Cardiac fibroblast (primary cell): ENCODE measurements at places on chromosomes 6 and 20.

- DNase-seq = no peak
Measured at GRCh38 chr20:60424267-60424902, 466.2 kb downstream of the CDH26 start.

- DNase-seq = no peak
Measured at GRCh38 chr6:20309186-20309585, 92.5 kb upstream of the E2F3 start.

DNA sequence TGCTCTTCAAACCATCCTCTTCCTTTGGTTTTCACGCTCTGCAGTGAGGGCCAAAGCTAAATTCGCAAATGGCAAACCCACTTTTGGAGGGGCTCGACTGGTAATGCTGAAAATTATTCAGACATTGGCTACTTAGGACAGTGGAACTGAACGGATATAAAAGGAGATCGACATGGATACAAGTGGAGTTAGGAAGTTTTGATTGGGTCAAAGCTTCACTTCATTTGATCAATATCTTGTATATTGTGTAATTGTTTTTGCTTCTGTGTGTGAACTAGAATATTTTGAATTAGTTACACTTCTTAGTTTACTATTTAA is 1.2 kb downstream of the FAM8A1 start:
- DNase-seq = no peak

DNA sequence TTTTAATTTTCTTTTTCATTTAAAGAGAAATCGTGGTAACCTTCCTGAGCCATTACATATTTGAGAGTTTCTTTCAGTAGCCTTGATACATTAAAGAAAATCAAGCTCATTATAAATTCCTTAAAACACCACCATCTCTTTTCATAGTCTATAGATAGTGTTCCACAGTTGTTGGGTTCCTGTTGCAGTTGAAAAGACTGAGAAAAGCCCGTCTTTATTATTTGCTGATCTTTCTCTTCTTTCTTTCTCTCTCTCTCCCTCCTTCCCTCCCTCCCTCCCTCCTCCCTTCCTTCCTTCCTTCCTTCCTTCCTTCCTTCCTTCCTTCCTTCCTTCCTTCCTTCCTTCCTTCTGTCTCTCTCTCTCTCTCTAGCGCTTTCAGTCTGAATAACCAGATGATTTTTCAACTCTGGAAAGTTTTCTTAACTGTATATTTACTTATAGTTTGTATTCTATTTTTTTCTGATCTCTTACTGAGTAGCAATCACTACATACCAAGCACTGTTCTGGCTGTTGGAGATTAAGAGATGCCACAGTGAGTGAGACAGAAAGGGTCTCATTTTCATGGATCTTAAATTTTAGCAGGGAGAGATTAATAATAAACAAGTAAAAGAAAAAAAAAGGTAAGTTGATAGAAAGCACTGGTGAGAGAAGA is 157.5 kb downstream of the TINAG start:
- no peak for DNase-seq

GRCh38 chr6:157261606-157262005 is 61.7 kb downstream of the TMEM242 start:
- no peak for DNase-seq

- peak; percentile 6 for DNase-seq
Measured at GRCh38 chr6:73131706-73132105, 93.6 kb downstream of the KHDC1L start.

- DNase-seq = peak; percentile 51
Measured at GRCh38 chr6:101853231-101854085, 459.9 kb downstream of the GRIK2 start.

DNA sequence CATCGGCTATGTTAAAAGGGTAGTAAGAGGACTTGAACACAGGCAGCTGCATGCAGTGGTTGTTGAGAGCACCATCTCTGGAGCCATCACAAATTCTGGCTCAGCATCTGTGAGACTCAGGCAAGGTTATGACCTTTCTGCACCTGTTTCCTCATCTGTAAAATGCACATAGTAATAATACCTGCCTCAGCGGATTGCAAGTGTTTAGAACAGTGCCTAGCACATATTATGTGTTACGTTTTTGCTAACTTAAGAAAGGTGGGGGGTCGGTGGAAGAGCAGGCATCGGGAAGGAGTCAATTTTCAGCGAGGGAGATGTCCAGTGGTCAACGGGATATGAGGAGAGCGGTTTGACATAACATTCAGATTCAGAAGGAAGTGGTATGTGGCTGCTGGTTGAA is 2.9 kb downstream of the LY6G5C start:
- no peak for DNase-seq

GRCh38 chr6:37150314-37150713 is 19.6 kb upstream of the PIM1 start:
- no peak for DNase-seq
